GM18507 (cell line): ENCODE measurements at places on chromosomes 2 and 18.

- no peak for DNase-seq
These were observed 69.6 kb downstream of the MAP4K4 start for GRCh38 chr2:101766871-101767739.

GRCh38 chr2:147844697-147845410, at the start of gene ACVR2A:
Gene ACVR2A (plus strand): TSS chr2:147845029. CDS start chr2:147845153, 124 bp downstream.
- DNase-seq, result no peak

DNA sequence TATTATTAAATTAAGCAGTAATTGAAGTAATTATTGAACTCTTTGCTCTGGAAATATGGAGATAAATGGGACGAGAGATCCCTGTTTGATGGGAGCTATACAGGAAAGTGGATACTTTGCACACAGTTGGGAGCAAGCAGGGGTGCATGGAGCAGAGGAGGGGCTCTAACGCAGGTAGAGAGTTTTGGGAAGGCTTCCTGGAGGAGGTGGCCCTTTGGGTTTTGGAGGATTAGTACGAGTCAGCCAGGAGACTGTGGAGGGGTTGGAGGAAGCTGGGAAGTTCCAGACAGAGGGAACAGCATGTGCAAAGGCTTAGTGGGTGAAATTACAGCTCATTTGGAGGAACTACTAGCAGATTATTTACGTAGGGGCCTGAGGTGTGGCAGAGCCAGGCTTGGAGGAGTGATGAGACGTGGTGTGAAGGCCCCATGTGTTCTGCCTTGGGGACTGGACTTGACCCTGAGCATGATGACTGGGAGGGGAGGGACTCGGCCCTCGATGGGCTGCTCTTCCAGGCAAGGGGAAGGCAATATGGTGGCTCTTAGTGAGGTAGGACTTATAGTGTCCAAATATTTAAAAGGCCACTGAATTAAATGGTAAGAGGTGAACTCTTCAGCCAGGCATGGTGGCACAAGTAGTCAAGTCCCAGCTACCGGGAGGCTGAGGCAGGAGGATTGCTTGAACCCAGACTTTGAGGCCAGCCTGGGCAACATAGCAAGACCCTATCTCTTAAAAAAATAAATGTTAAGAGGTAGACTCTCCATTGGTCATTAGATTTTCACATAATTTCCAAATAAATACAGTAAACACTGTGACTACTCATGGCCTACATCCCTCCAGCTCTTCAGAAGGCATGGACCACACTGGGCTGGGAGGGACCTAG, 30.2 kb downstream of the GREB1 start:
- no peak for DNase-seq

GRCh38 chr2:141555876-141556470, 574.8 kb downstream of the LRP1B start:
- no peak for DNase-seq

GRCh38 chr2:80374105-80374504, 69.6 kb upstream of the LRRTM1 start:
- no peak for DNase-seq

DNA sequence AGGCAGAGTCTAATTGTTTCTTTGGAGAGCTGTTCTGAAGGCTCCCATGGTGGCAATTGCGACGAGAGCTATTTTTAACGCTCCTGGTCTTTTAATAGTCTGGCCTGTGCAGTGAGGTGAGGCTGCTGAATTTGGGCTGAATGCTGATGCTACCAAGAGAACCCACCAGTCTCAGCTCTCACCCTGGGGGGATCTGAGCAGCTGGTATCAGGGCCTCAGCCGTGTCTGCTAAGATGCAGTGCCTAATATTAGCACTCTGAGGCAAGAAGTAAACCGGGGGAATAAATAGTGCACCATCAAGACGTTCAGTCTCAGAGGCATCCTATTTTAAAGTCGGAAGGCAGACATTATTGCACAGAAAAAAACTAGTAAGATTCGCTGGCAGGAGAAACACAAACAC, 214.8 kb upstream of the PID1 start:
- no peak for DNase-seq

- DNase-seq, result no peak
These were observed 93.4 kb downstream of the PPP1R1C start for GRCh38 chr2:182078988-182079602.

- no peak for DNase-seq
These were observed 107.4 kb downstream of the CPO start for GRCh38 chr2:207046724-207047123.

DNA sequence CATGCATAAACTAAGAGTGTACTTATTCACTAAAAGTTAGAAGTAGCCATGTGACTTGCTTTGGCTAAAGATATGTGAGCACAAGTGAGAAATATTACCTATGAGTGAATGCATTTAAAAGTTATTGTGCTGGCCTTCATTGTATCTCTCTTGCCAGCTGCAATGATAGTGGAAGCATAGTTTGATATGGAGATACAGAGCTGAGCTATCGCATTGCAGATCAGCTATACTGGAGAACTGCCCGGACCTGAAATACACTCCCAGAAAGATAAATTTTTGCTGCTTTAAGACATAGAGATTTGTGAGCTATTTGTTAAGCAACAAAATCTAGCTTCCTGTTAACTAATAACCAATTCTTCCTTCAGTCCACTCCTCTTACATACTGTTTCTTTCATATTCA, 571.1 kb downstream of the CPS1 start:
- DNase-seq, result no peak

DNA sequence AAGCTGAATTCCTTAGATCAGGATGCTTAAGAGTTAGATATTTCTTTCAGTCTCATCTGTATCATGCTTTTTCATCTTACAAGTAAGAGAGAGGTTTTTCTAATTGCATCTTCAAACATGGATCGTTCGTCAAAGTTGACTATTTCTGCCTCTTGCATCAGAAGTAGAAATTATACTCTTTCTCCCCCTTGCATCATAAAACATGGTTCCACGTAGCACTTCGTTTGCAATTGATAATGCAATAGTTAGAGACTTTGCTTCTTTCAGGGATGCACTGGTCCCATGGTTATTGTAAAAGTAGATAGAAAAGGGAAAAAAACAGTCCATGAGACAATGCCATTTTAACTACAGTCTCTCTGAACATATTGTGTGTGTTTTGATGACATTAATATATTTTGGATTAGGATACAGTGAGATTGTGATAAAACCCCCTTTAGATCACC, 75.1 kb upstream of the PARD3B start:
- no peak for DNase-seq

DNA sequence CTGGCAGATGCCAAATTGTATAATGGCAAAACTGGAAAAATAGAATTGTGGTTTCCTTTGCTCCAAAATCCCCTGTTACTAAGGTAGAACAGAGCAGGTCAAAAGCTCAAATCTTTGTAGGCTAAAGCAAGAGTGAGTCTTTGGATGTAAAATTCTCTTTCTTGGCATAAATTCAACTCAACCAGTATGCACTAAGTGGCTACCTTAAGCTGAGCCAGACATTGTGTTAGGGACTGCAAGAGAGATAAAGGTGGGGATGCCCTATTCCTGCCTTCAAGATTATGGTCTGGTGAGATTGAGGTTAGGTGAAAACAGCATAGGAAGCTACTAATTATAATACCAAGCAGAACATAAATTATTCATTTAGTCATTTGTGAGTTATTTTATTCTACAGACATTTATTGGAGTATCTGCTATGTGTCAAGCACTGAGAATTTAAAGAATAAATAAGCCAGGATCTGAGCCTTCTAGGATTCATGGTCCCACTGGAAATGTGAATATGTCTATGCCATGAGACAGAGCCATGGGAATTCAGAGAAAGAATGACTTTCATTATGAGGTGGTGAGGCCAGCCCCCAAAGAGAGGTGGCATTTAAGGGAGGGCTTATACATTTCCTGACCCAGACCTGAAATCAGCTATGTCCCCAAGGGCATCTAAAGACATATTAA, 198.0 kb upstream of the NCKAP5 start:
- no peak for DNase-seq

- DNase-seq, result no peak
These were observed 96.2 kb upstream of the RMP24 start for GRCh38 chr18:35876243-35876642.

GRCh38 chr2:88735853-88736252, 44.4 kb downstream of the RPIA start:
- no peak for DNase-seq

DNA sequence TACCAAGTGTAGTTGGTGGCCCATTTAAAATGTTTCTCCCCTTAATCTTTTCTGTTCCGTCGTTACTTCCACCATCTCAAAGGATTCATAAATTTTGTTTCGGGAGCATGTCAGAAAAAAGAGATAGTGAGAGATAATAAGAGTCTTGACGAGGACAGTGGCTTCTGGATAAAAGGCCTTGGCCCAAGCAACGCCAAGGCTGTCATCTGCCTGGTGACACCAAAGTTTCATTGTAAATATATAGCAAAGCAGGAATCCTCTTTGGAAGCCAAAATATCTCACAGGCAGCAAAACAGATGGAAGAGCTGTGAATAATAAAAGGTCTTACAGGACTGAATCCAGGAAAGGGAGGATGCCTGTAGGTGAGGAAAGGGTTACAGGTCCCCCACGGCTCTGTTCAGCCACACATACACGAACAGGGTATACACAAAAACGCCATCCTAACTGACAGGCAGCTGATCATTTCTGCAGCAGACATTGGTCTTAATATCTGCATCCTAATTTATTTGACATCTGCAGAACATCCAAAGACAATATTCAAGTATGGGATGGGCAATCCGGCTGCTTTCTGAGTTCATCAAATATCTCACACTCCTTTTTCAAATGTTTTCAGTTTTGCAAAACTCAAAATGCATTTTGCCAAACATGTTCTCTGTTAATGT, 382.8 kb downstream of the OSR1 start:
- no peak for DNase-seq
